ENCODE measurements at places on chromosomes 1 and 21. TPM values are rescaled to one million over a fixed set of nuclear protein-coding genes. Genes with fewer than 3 reads are reported as not detected.
A peak's percentile ranks its signal among the peaks of the same experiment; 100 is the strongest.

LRRC38 gene
- total RNA-seq = not detected

HORMAD1 gene
- not detected for total RNA-seq

CCDC185 gene
- not detected for total RNA-seq

VWA5B1 gene
- 0.19 TPM for total RNA-seq

S100A8 gene
- not detected for total RNA-seq

LCE2B gene
- total RNA-seq = not detected

CELA3B gene
- not detected for total RNA-seq

AQP10 gene
- 0.96 TPM for total RNA-seq

GRCh38 chr21:34888569-34889319 is 160.4 kb downstream of the RUNX1 start:
- H3K27ac ChIP-seq = peak overlapping the region; percentile 95
- H3K27me3 ChIP-seq = peaks cover 70% of the 10 kb centered on the region
- DNase-seq = peak; percentile 78
- H3K36me3 ChIP-seq = no peaks in the 10 kb centered on the region

- H3K27me3 ChIP-seq = no peaks in the 10 kb centered on the region
- no peak for DNase-seq
- H3K27ac ChIP-seq = peak overlapping the region; percentile 30
- peaks cover 40% of the 10 kb centered on the region for H3K4me1 ChIP-seq
- H3K36me3 ChIP-seq = peaks cover 7% of the 10 kb centered on the region
Observed at GRCh38 chr1:230109895-230110667, 43.0 kb downstream of the GALNT2 start.

DNA sequence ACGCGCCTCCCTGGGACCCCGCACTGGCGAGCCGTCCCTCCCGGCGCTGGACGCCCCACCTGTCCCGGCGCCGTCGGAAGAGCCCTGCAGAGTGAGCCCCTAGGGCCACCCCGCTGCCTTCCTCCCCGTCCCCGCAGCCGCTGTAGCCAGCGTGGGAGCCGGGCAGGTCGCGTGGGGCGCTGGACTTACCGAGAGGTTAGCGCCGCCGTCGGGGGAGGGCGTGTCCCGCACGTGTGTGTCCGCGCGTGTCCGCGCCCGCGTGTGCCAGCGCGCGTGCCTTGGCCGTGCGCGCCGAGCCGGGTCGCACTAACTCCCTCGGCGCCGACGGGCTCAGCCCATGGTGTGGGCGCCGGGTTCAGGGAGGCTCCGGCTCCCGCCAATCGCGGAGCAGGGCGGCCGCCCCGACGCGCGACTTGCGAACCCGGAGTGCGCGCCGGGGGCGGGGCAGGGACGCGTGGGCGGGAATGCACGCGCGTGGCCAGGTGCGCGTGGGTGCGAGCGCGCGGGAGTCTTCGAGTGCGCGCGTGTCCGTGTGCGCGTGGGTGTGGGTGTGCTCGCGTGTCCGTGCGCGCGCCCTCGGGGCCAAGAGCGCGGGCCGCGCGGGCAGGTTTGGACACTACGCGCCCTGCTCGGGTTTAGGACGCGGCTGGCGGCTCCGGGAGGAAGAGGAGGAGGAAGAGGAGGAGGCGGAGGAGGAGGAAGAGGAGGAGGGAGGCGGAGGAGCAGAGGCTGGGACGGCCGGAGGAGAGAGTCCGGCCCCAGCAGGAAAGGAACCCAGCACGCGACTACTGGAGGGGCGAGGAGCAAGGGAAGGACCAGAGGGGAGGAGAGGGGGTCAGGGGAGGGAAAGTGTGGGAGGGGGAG is 145.2 kb upstream of the ETS2 start:
- H3K4me3 ChIP-seq = peak overlapping the region; percentile 59
- no peak for DNase-seq
- H3K4me1 ChIP-seq = peaks cover 4% of the 10 kb centered on the region
- no peak overlapping the region for H3K27ac ChIP-seq

DNA sequence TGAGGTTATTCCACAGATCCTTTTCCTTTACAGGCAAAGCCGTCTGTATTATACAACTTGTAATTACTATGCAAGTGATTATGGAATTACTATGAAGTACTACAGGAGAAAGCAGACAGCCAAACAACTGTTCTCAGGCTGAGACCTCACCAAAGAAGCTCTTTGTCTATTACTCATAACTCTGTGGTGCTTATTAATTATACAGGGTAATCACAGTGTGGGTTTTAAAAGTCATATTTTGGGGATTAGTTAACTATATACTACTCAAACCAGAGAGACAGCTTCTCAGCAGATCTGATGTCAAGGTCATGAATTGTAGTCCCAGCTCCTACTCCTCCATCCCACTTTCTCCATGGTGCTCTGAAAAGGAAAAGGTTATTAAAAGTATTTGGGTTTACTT is 49.6 kb downstream of the CTTNBP2NL start:
- H3K36me3 ChIP-seq = peaks cover 16% of the 10 kb centered on the region
- no peak overlapping the region for H3K4me3 ChIP-seq
- DNase-seq = no peak
- H3K27me3 ChIP-seq = no peaks in the 10 kb centered on the region

DNA sequence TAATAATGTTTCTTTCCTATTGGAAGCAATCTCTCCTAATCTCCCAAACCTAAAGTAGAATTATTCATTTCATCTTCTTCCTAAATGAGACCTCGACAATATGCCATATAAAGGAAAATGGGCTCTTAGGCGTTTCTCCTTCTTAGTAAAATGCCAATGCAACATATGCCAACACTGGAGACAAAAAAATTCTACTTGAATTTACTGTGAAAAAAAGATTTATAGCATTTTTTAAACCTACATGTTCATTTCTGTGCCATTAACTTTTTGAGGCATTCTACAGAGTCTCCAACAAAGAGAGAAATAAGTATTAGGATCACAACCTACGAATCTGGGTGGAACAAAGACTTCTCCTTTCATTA is 1.3 kb downstream of the WDR47 start:
- H3K4me3 ChIP-seq = peak overlapping the region; percentile 85
- no peak for DNase-seq
- H3K36me3 ChIP-seq = no peaks in the 10 kb centered on the region
- H3K27ac ChIP-seq = peak overlapping the region; percentile 92
- H3K4me1 ChIP-seq = peaks cover 6% of the 10 kb centered on the region

GRCh38 chr1:104294259-104294658 is 544.6 kb downstream of the AMY1C start:
- H3K36me3 ChIP-seq = no peaks in the 10 kb centered on the region
- no peak overlapping the region for H3K27ac ChIP-seq
- H3K27me3 ChIP-seq = no peaks in the 10 kb centered on the region
- peaks cover 4% of the 10 kb centered on the region for H3K4me1 ChIP-seq

- no peaks in the 10 kb centered on the region for H3K4me1 ChIP-seq
- no peak for DNase-seq
- H3K4me3 ChIP-seq = no peak overlapping the region
- no peak overlapping the region for H3K27ac ChIP-seq
Observed at GRCh38 chr1:65319141-65319540, 9.8 kb downstream of the DNAJC6 start.

DNA sequence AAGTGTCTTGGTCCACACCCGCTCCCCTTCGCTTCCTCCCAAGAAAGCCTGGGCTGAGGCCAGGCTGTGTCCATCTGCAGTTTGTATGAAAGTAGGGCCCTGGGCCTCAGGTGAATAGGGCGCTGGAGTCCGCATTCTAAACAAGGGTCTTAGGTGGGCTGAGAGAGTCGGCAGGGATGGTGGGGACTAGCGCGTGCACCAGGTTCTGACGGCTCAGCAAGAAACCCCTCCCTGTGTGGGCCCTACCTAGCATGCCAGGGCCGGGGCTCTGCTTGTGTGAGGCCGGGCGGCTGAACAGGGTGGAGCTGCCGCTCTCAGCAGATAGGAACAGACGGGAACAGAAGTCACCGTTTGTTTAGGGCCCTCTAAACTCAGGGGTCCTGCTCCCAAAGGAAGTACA is 1.7 kb downstream of the ACTRT2 start:
- no peaks in the 10 kb centered on the region for H3K4me1 ChIP-seq
- no peaks in the 10 kb centered on the region for H3K36me3 ChIP-seq
- H3K27me3 ChIP-seq = no peaks in the 10 kb centered on the region

- H3K4me1 ChIP-seq = peaks cover 12% of the 10 kb centered on the region
- H3K4me3 ChIP-seq = no peak overlapping the region
- peak overlapping the region; percentile 51 for H3K27ac ChIP-seq
- no peaks in the 10 kb centered on the region for H3K36me3 ChIP-seq
Observed at GRCh38 chr21:40472013-40472412, 374.9 kb downstream of the DSCAM start.

DNA sequence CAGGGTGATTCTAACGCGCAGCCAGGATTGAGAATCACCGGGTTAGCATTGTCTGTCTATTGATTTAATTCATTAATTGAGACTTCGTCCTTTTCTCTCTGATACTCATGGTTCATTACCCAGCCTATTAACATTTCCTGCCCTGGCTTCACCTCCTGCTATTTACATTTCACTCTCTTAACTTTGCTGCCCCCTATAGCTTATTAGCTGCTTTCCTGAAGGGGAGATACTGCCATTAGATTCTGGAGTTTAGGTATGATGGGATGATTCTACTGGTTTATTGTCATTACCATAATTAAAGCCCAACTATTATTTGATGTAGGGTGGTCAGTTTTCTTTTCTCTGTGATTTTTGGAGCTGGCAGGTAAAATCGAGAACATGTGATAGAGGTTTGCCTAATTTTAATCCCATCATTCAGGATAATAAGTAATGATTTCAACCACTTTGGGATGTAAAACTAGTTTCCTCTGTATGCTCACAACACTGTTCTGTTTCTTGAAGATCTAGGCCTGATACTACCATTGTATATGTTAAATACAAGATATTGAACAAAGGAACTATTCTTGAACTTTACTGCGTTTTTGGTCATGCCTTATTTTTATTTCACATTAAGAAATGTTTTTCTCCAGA is 6.4 kb downstream of the PPP2R5A start:
- peaks cover 44% of the 10 kb centered on the region for H3K4me1 ChIP-seq
- no peaks in the 10 kb centered on the region for H3K27me3 ChIP-seq
- no peak overlapping the region for H3K4me3 ChIP-seq
- no peak overlapping the region for H3K27ac ChIP-seq
- H3K36me3 ChIP-seq = no peaks in the 10 kb centered on the region

- peaks cover 2% of the 10 kb centered on the region for H3K4me1 ChIP-seq
- H3K27ac ChIP-seq = no peak overlapping the region
- no peak for DNase-seq
- H3K27me3 ChIP-seq = no peaks in the 10 kb centered on the region
- peaks cover 6% of the 10 kb centered on the region for H3K36me3 ChIP-seq
Observed at GRCh38 chr1:183909672-183910071, 104.8 kb downstream of the RGL1 start.

- H3K4me3 ChIP-seq = peak overlapping the region; percentile 86
- H3K36me3 ChIP-seq = peaks cover 3% of the 10 kb centered on the region
- H3K4me1 ChIP-seq = peaks cover 53% of the 10 kb centered on the region
- no peaks in the 10 kb centered on the region for H3K27me3 ChIP-seq
- peak; percentile 27 for DNase-seq
- peak overlapping the region; percentile 98 for H3K27ac ChIP-seq
Observed at GRCh38 chr1:8701794-8702471, 115.5 kb downstream of the RERE start.

- no peak overlapping the region for H3K4me3 ChIP-seq
- H3K4me1 ChIP-seq = no peaks in the 10 kb centered on the region
- H3K27ac ChIP-seq = no peak overlapping the region
- peaks cover 24% of the 10 kb centered on the region for H3K27me3 ChIP-seq
Observed at GRCh38 chr1:117685936-117686806, 80.3 kb downstream of the TENT5C start.

DNA sequence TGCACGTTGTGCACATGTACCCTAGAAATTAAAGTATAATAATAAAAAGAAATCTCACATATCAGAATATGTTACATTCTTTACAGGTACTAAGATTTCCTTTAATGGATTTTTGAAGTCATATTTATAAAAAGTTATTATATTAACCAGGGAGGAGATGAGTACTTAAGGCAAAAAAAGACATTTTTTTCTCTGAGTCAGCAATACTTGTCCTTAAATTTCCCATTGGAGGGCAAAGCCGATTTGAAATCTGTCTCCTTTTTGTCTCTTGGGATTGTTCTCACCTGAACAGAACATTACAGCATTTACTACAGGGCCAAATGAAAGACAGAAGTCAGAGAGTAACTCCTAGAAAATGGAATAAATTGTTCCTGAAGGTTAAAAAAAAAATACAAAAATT is 26.3 kb upstream of the SLC16A1 start:
- no peaks in the 10 kb centered on the region for H3K36me3 ChIP-seq
- no peak for DNase-seq
- no peak overlapping the region for H3K4me3 ChIP-seq
- H3K4me1 ChIP-seq = no peaks in the 10 kb centered on the region

GRCh38 chr1:241163363-241163762 is 193.6 kb downstream of the RGS7 start:
- H3K36me3 ChIP-seq = no peaks in the 10 kb centered on the region
- H3K27me3 ChIP-seq = peaks cover 5% of the 10 kb centered on the region
- H3K4me3 ChIP-seq = no peak overlapping the region
- DNase-seq = no peak
- no peak overlapping the region for H3K27ac ChIP-seq

DNA sequence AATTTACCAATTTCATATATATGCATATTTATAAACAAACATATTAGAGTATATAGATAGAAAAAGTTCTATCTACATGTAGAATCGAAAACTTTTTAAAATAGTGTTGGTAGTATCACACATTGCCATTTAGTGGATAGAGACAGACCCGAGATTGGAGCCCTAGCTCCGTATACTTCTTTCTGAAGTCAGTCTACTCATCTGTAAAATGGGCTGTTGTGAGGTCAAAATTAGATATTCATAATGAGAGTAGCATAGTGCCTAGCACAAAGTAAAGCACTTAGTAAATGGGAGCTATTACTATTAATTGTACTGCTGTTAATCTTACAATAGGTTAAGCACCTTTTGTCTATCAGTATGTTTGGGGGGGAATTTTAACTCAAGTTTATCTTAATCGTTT is 4.2 kb upstream of the RSPH1 start:
- no peak overlapping the region for H3K4me3 ChIP-seq
- peaks cover 13% of the 10 kb centered on the region for H3K4me1 ChIP-seq
- H3K27me3 ChIP-seq = peaks cover 5% of the 10 kb centered on the region
- no peak for DNase-seq
- H3K36me3 ChIP-seq = no peaks in the 10 kb centered on the region

- H3K27ac ChIP-seq = no peak overlapping the region
- H3K36me3 ChIP-seq = no peaks in the 10 kb centered on the region
- no peak for DNase-seq
Observed at GRCh38 chr1:24954022-24954421, 23.9 kb upstream of the RUNX3 start.

DNA sequence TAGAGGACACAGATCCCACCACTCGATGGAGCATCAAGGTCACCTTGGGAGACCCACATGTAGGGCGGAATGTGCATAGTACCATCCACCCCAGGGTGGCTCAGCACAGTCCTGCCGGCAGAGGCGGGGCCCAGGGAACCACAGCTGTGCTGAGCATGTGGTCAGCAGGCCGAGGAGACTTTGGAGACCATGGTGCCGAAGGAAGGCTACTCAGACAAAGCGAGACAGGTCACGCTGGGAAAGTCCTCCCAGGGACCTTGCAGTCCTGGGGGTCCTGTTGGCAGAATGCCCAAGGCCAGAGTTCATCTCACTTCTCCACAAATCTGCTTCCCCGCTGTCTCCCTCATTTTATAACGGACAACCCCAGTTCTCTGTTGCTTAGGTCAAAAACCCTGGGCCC is 22.5 kb downstream of the WNT3A start:
- H3K36me3 ChIP-seq = no peaks in the 10 kb centered on the region
- no peaks in the 10 kb centered on the region for H3K4me1 ChIP-seq
- peaks cover 26% of the 10 kb centered on the region for H3K27me3 ChIP-seq
- no peak overlapping the region for H3K4me3 ChIP-seq
- no peak for DNase-seq

All from progenitor cell of endocrine pancreas (in vitro differentiated cells).